ENCODE measurements at places on chromosomes 11 and 22.

DNA sequence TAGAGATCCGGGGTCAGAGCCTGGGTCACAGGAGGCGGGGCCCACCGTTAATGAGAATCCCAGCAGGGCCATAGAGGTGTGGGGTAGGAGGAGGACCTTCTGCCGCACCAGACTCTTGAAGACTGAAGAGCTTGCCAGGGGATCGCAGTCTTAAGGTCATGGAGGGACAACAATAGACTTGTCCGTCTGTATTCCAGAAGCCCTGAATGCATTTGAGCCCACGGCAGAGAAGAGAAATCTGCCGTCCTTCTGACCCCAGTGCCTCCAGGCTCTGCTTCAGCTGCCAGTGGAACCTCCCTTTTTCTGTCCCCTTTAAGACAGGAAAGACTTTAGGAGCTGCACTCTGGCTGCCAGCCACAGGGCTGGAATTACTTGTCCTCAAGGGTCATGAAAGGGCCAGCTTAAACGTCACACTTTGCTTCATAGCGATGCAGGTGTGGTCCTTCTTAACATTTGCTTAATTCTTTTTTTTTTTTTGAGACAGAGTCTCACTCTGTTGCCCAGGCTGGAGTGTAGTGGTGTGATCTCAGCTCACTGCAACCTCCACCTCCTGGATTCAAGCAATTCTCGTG lies 15.5 kb upstream of the ST3GAL4 start:
- no peak for DNase-seq

DNA sequence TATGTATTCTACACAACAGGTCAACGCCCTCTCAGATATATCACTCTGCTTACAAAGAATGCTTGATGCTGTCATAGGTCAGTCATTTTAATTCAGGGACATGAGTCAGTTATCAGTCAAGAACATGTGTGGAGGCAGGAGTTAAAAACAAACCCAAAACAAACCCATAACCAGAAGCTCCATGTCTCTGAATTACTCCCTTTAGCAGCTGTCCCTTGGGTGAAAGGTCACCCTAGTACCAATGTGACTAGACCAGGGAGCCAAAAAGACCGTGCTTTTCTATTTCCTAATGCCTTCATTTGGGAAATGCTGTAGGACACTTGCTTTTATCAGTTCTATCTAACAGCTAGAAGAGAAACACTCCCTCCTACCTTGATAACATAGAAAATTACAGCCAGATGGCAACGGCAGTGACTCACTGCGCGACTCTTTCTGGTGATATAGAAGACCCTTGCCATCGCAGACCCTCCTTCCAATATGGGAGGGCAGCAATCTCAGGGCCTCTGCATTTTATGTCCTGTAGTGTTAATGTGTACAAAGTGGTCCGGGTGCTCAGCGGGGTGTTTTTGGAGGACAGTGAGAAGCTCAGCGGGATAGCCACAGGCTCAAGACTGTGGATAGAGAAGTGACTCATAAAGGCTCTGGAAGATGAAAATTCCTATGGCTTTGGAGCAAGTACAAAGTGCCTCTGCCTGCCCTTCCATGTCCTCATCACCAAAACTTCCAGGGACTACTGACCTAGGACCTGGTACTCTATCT lies 24.8 kb downstream of the APOL5 start:
- no peak for DNase-seq

DNA sequence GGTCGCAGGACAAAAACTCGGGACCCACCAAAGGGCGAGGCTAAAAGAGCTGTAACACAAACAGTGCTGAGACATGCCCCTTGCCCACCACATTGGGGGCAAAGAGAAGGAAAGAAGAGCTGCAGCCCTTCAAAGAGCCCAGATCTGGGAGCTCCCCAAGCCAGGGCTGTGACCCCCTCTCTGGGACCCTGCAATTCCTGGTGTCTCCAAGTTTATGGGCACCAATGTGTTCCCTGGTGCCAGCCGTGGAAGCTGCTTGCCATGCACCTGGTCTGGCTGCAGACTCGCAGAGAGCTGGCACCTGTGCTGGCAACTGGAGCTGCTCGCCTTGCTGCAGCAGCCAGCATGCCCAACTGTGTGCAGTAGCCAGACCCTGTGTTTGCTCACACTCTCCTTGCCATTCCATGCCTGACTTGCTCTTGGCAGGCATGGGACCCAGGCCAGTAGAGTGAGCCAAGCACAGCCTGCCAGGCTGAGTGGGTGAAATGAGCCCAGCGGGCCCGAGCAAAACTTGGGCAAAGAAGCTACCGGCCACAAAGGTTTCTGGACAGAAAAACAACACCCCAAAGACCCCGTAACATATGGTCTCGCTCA lies 16.0 kb downstream of the RRP8 start:
- no peak for DNase-seq

DNA sequence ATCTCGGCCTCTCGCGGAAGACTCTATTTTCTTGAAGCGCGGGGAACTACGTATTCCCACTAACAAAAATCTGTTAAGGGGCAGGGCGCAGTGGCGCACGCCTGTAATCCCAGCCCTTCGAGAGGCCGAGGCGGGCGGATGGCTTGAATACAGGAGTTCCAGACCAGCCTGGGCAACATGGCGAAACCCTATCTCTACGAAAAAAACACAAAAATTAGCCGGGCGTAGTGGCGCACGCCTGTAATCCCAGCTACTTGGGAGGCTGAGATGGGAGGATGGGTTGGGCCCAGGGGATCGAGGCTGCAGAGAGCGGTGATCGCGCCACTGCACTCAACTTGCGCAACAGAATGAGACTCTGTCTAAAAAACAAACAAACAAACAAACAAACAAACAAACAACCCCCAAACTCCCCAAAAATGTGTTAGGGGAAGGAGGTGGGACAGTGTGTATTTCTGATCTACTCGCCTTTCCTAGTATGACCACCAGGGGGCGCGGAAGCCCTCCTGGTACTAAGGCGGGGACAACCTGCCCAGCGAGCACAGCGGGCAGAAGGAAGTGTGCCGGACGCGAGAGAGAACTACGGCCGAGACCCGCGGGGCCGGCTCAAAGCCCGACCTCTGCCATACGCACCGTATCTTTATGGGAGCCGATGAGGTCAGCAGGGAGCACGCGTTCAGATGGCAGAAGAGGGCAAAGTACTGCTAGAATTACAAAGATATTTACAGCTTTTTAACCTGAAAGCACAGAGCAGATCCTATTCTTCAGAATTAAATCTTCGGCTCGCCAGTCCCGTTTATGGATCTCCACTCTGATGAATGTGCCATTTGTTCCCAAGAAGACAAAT lies 1.3 kb upstream of the STX3 start:
- peak; percentile 67 for DNase-seq

DNA sequence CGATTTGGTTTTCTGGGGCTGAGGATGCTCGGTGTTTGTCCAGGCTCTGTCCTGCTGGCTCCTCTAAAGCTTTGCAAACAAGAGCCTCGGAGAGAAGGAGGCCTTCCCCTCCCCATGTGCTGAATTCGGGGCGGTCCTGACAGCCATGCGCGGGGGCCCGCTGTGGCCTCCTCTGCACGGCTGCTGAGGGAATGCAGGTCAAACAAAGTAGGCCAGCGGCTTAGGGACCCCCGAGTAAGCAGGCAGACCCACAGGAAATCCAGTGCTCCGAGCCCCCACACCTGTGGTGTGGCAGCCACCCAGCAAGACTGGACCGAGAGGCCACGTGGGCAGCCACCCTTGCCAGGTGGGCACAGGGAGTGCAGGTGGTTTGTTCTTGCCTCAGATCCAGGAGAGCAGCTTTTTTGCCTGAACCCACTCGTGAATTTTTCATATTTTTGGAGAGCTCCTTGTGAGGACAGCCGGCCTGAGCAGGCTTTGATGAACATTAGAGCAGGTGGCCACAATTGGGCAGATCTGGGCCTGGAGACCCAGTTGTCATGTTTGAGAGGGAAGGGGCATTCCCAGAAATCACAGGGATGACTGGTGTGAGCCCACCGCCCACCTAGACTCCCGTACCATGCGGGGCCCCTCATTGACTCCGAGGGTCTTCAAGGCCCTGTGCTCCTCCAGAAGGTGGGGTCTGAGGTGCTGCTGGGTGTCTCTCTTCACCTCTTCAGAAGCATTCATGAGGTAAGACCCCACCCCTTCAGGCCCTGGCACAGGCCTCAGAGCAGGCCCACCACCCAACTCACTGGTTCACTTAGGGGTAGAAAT lies 43.0 kb upstream of the KCNQ1OT1 start:
- DNase-seq: no peak

GRCh38 chr11:73091521-73092305 lies 50.4 kb downstream of the FCHSD2 start:
- DNase-seq: no peak
